ENCODE measurements at places on chromosomes 12 and 14.

DNA sequence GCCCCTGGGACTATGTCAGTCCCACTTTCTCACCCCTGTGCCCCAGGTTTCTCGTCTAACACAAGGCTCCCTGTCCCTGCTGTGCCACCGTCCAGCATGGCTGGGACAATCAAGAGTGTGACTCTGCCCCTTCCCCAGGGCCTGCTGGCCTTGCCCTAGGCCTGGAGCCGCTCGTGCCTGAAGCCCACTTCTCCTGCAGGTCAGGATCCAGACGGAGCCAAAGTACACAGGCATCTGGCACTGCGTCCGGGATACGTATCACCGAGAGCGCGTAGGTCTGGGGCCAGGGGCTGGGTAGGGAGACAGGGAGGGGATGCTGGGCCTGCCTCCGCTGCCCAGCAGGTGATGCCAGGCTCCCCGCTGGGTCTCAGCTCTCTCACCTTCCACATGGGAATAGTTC lies 2.8 kb downstream of the SLC25A47 start:
- DNase-seq: no peak

DNA sequence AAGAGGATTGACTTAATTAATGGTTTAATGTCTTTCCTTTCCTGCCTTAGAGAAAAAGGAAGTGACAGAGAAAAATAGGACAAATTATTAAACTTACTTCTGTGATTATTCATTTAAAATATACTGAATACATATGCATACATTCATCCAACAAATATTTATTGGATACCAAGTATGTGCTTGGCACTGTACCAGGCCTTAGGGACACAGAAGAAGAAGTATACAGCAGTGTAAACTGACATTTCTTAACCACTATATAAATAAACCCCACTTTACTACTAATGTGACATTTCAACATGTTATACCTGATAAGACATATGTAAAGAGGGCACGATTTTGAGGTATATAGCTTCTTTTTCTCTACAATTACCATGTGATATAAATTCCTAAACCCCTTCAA lies 53.6 kb downstream of the ERO1A start:
- no peak for DNase-seq

DNA sequence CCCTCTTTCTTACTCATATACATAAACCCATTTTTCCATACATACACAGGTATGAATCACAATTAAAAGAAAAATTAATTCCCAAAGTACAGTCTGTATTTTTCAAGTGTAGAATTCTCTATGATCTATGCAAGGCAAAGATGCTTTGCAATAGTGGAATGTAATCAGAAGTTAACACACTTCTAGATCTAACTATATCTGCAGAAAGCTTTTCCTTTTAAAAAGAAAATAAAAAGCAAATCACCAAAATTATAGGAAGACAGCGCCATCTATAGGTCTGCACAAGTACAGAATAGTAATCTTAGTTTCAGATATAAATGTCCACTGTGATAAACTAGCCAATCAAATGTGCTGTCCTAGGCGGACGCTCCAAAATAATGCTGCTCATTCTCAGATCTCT lies 22.0 kb downstream of the SLC25A21 start:
- no peak for DNase-seq

DNA sequence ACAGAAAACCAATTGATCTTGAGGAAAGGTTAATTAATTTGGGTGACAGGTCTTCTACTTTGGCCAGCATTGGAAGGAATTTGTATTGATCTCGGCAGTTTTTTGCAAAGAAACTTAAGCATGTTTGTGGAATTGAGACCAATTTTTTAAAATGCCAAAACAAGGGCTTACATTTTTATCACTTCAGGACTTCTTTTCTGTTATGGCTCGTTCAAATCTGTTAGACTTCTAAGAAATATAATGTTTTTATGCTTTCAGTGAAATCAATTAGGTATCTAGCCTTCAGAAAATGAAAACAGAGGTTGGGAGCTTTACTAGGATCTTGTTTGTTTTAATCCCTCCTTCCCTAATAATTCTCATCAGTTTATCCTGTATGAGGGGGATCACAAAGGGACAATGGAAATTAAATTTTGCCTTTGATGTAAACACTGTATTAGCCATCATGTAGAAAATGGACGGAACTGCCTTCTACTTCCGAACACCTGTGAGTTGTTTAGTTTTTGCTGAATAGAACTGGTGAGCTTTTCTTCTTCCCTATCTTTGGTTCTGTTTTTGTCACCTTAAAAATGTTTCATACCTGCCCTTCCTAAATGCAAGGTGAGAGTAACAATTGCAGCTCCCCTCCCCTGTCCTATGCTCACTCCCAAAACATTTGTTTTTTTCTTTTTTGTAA lies 7.8 kb downstream of the FOXA1 start:
- DNase-seq: no peak

DNA sequence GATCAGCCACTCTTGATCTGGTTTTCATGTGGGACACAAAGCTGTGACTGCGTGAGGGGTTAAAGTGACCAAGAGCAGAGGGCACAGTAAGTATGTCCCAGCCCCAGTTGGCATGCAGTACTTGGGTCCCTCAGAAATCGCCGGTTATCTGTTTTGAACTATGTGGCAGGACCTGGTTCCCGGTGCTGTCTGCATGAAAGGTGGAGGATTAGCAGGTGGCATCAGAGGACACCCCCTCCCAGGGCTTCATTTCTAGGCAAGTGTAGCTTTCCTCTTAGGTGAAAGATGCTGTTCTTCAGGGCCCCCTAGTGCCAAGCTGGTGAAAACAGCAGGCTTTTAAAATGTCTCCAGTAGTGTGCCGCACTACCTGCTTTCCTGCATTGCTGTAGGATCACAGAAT lies 57.1 kb downstream of the ATG14 start:
- peak; percentile 87 for DNase-seq

GRCh38 chr14:49506650-49507049 lies 79.5 kb downstream of the RPS29 start:
- no peak for DNase-seq

DNA sequence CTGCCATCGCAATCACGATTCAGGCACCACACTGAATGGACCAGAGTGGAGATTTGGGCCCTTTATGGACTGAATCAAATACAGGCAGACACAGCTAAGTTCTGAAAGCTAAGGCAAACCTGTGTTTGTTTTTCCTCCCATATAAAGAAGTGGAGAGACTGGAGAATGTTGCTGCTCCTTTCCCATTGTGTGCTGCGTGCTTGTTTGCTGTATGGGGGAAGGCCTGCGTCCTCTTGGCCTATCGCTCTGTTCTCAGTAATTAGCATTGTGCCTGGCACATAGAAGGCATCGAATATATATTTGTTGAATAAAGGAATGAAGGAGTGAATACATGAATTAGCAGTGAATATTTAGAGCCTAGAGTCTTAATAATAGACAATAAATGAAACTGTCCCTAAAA lies 12.4 kb downstream of the ST8SIA1 start:
- DNase-seq: no peak

GRCh38 chr12:6044082-6044481 lies 80.4 kb downstream of the VWF start:
- DNase-seq: no peak

DNA sequence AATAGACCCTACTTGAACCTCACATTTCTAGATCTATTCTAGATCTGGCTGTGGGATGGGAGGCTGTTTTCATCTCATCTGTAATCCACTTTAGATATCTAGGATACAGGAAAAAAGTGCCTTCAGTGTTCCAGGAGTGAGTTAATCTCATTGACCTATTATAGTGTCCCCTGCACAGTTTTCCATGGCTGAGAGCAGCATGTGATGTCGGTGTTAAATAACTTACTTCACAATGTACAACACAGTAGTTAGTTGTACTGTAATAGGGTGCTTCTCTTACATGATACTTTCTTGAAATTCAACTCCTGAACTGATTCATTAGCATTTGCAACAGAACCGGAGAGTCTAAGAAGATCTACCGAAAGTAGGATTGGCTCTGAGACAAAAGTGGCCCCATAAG lies 62.6 kb downstream of the TMEM117 start:
- DNase-seq: no peak

- DNase-seq: peak; percentile 62
These were observed 73.8 kb downstream of the DRAM1 start for GRCh38 chr12:101951002-101951670.

GRCh38 chr14:102902086-102902485 lies 20.4 kb upstream of the AMN start:
- no peak for DNase-seq

- no peak for DNase-seq
These were observed 61.1 kb downstream of the WDR20 start for GRCh38 chr14:102200690-102201352.

DNA sequence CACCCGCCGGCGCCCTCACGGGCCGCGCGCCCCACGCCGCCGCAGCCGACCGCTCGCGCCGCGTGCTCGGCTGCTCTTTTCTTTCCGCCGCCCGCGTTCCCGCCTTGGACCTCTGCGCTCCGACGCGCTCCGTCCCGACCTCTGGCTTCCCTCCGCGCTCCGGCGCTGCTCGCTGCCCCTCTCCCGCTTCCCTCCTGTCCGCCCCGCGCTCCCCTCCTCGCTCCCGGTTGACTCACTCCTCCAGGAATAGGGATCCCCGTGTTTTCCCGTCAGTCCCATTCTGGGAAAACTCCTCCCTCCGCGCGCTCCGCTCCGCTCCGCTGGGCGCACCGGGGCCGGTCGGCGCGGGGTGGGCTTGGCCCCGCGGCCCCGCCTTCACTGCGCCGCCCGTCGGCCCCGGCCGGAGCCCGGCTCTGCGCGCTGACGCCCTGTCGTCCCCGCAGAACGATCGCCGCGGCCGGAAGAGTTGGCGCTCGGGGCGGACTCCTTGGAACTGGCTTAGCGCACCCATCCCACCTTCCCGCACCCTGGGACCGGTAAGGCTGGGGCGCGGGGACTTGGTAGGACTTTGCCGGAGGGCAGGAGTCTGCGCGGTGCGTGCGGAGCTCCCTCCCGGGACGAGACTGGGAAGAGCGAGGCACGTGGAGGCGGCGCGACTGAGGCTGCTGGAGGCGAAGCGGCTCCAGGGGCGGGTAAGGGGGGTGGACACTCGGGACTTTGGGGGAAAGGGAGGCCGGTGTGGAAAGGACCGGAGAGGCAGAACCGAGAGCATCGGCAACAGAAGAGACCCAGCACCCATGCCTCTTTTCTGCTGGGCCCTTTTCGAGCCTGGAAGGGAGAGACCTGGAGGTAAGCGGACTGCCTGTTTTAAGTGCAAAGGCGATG lies 550 bp downstream of the TEAD4 start:
- DNase-seq: no peak

GRCh38 chr14:105627701-105628100 lies 101.3 kb downstream of the TMEM121 start:
- DNase-seq: no peak

DNA sequence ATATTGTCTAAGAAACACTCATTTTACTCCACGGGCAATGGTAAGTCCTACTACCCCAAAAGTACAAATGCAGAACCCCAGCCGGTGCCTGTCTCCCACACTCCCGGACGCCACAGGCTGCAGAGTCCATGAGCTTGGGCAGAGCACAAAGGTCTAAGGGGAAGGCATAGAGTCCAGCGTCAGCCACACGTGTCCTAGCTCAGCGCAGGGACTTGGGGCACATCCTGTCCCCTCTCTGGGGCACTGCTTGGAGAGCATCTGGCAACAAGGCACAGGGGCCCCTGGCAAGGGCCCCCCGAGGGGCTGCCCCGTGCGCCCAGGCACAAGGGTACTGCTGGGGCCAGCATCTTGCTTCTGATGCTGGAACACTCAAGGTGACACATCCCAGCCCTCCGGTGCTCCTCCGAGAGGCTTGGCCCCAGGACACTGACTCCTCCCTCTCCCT lies 58.4 kb downstream of the BCL11B start:
- DNase-seq: no peak

DNA sequence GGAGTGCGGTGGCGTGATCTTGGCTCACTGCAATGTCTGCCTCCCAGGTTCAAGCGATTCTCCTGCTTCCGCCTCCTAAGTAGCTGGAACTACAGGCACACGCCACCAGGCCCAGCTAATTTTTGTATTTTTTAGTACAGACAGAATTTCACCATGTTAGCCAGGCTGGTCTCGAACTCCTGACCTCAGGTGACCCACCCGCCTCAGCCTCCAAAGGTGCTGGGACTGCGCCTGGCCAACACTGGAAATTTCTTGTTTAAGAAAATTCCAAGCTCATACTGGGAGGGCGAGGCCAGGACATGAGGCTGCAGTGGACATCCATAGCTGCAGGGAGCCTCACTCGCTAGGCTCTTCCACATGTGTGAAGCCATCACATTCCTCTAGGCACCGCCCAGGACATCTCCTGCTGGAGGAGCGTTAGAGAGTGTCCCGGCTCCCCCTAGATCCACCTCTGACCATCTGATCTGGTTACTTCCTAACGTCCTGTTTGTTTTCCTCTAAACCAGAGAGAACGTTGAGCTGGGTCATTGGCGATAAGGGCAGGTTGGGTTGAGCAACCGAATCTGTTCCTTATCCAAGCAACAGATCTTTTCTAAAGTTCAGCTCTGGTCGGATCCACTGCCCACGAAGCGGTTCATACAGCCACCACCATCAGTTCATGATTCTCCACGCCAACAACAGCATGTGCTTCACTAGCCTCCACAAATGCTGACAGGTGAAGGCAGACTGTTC lies 108.2 kb upstream of the MED13L start:
- no peak for DNase-seq

DNA sequence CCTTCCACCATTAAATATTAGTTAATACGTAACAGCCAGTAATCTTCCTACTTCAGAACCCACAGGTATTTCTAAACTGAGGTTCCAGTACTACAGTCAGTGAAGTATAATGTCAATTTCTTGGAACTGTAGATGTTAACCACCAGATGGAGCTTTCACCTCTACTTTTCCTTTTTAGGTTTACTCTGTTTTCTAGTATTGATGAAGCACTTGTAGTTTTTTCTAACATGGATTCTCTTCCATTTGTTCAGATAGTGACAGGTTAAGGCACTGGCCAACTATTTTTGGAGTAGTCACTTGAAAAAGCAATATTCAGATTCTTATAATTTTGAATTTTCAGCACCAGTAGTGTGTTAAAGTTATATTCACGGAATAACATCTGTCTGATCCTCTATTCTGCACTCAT lies 4.6 kb upstream of the SEC23A start:
- no peak for DNase-seq

- DNase-seq: peak; percentile 72
These were observed 170.9 kb upstream of the RTL1 start for GRCh38 chr14:101074196-101075024.

GRCh38 chr14:29898470-29898869 lies 29.2 kb downstream of the PRKD1 start:
- DNase-seq: no peak

DNA sequence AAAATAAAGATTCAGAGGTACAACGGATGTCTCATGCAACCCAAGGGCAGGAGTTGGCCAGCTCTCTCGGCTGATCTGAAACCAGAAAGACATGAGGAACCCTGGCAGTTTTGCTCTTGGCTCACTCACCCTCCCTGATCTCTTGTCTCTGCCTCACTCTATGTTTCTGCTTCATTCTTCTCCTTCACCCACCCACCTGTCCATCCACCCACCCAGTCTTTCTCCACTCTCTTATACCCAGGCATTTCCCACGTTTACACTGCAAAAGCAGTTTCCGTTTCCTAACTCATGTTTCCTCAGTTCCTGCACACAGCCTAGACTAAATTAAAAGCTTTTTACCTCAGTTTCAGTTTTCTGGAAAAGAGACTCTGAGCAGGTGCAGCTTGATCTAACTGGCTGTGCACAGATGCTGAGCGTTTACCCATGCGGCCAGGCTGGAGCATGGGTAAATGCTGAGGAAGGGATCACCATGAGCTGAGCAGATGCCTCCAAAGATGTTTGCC lies 157.6 kb downstream of the PRKCH start:
- no peak for DNase-seq

Measured in esophagus muscularis mucosa (tissue), 4 donors.